Activated CD8-positive, alpha-beta memory T cell treated with anti-CD3 and anti-CD28 coated beads for 1 hour (primary cell): ENCODE measurements at places on chromosomes 11 and 22.

- no peak for DNase-seq
These were observed 1.6 kb downstream of the NPAT start for GRCh38 chr11:108220721-108221336.

DNA sequence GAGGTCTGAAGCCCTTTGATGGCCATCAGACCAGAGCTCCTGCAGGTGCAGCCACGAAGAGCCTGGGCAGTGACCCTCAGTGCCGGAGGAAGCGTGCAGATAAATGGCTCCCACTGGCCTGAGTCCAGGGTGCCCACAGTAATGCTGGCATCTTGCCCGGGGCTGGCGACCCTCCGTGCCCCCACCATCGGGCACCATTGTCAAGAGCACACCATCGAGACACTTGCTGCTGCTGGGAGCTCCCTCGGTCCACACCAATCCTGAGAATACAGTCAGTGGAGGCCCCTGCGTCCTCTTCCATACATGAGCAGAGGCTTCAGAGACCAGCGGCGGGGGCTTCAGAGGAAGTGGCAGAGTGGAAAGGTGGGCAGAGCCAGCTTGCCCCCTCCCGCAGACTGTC, 1448.3 kb downstream of the BRD1 start:
- DNase-seq: no peak

GRCh38 chr11:133271206-133271605, 261.1 kb downstream of the OPCML start:
- DNase-seq: no peak

DNA sequence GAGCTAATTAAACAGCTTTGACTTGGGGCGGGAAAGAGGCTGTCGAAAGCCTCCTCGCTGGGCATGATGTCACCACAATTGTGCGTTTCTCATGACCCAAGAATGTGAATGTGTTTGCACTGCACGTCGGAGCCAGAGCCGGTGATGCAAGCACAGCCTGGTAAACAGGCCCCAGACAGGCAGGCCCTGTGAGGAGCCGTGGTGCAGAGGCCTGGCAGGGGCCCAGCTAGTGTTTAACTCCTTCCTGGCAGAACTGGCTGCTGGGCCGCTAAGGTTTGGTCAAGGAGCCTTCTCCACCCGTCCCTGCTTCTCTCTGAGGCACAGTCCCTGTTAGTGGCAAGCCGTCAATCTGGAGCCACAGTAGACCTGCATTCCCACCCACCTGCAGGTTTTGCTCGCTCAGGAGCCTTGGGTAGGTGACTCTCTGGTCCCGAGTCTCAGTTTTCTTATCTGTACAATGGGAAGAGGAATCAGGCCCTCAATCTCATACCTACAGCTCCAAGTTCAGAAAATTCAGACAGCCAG, 25.4 kb upstream of the SMTN start:
- no peak for DNase-seq

GRCh38 chr22:46815559-46815895, 53.1 kb downstream of the TBC1D22A start:
- no peak for DNase-seq

- no peak for DNase-seq
These were observed 34.9 kb downstream of the SBF1 start for GRCh38 chr22:50439871-50440331.
